GM23248 (cell line): ENCODE measurements at places on chromosomes 3 and 15. TPM values are rescaled to one million over a fixed set of nuclear protein-coding genes. Genes with fewer than 3 reads are reported as not detected.

DNA sequence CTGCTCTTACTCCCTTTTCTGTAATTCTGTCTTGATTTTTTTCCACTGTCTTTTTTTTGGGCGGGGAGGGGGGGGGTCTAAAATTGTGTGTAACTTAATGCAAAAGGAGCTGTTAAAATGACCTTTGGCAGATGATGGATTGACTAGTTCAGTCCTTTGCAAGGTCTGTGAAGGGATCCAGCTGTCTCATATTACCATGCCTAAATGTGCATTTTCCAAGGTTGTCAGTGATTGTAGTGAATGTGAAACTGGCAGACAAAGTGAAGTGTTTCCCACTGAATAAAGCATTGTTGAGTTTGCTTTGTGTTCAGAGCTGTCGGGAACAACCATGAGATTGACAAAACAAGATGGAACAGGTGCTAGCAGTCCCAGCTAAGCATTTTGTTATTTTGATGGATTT, 110.1 kb upstream of the SKOR1 start:
- H3K4me1 ChIP-seq: no peaks in the 10 kb centered on the region
- DNase-seq: no peak
- no peaks in the 10 kb centered on the region for H3K36me3 ChIP-seq
- no peak overlapping the region for H3K4me3 ChIP-seq
- H3K27ac ChIP-seq: no peak overlapping the region

DNA sequence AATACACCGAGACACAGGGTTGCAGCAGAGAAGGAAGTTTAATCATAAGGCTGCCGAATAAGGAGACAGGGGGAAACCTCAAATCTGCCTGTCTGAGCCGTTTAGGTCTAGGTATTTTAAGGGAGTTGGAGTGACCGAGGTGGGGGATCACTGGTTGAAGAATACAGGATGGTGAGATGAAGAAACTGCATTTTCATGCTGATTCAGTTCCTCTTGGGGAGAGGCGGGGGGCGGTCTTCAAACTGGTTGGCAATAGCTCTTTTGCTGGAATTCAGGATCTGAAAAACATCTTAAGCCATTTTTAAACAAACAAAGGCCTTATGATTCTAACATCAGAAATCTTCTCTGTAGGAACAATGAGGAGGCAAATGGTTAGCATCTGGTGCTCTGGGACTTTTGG, 699.5 kb upstream of the CFAP20DC start:
- no peak for DNase-seq
- H3K36me3 ChIP-seq: no peaks in the 10 kb centered on the region
- H3K27me3 ChIP-seq: no peaks in the 10 kb centered on the region
- peaks cover 5% of the 10 kb centered on the region; the same call in 1 of the 2 replicates for H3K4me1 ChIP-seq
- H3K4me3 ChIP-seq: no peak overlapping the region

GRCh38 chr3:113288881-113289280, 77.5 kb downstream of the BOC start:
- no peak overlapping the region for H3K4me3 ChIP-seq
- H3K4me1 ChIP-seq: peaks cover 24% of the 10 kb centered on the region
- H3K27me3 ChIP-seq: no peaks in the 10 kb centered on the region
- H3K27ac ChIP-seq: no peak overlapping the region
- no peak for DNase-seq
- H3K36me3 ChIP-seq: no peaks in the 10 kb centered on the region

DNA sequence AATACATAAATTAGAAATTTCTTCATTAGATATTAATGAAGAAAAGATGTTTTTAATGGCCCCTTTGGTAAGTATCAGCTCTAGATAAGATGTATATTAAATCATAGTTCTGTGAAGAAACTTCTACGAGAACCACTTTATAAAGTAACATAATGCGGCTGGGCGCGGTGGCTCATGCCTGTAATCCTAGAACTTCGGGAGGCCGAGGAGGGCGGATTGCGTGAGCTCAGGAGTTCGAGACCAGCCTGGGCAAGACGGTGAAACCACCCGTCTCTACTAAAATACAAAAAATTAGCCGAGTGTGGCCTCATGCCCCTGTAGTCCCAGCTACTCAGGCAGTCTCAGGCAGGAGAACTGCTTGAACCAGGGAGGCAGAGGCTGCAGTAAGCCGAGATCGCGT, 2.5 kb downstream of the KPNA1 start:
- H3K27ac ChIP-seq: no peak overlapping the region
- H3K27me3 ChIP-seq: no peaks in the 10 kb centered on the region
- no peak for DNase-seq
- no peaks in the 10 kb centered on the region for H3K36me3 ChIP-seq
- H3K4me1 ChIP-seq: peaks cover 9% of the 10 kb centered on the region; the same call in 1 of the 2 replicates

GRCh38 chr3:123075359-123075758, 8.5 kb downstream of the PDIA5 start:
- peaks cover 30% of the 10 kb centered on the region for H3K4me1 ChIP-seq
- peak; percentile 61 for DNase-seq
- no peak overlapping the region for H3K4me3 ChIP-seq
- no peaks in the 10 kb centered on the region for H3K27me3 ChIP-seq

DNA sequence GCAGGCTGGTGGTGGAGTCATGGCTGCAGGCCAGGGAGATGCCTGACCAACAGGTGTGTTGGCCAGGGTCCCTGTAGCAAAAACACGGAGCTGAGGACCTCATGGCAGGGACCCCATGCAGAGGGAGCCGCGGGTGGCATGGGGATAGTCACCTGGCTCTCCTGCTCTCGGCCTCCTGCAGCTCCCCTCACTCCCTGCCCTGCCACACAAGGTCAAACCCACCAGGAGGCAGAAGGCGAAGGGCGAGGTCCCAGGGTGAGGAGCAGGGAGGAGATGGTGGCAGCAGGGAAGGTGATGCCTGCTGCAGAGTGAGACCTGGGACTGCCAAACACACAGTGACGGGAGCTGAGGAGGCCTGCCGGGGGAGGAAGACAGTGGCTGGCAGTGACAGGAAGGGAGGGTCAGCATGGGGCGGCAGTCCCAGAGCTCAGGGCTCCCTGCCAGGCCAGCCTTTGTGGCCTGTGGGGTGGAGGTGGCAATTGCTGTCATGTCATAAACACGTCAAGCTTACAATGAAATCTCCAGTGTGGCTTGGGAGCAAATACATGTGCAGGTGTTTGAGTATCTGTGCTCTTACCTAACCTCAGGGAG, 144.3 kb downstream of the TJP1 start:
- no peaks in the 10 kb centered on the region for H3K36me3 ChIP-seq
- H3K27ac ChIP-seq: no peak overlapping the region
- no peak overlapping the region for H3K4me3 ChIP-seq
- peaks cover 9% of the 10 kb centered on the region; the same call in 1 of the 2 replicates for H3K4me1 ChIP-seq
- H3K27me3 ChIP-seq: no peaks in the 10 kb centered on the region

DNA sequence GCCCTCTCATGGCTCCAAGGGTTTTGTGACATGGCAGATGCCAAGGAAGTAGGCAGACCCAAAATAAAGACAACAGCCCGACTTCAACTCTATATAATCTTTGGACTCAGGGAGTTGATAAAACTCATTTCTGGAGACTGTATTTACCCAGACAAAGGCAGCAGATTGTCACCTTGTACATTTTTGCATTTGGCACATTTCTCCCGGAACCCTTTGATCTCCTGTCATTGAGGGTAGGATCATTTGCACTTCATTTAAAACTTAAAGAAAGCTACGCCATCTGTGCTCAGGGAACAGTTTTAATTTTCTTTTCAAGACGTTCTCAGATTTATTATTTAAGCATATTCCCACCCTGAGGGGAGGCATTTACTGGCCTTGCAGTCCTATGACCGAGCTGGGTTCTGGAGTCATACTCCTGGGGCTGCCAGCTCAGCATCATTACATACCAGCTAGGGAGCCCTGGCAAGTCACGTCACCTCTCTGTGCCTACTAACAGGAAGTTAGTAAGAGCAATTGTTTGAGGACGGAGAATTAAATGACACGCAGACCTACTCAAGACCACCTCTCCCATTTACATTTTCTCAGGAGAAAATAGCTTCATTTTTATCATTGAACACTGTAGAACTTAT, 5.9 kb downstream of the CDCP1 start:
- peak; percentile 93 for DNase-seq
- no peaks in the 10 kb centered on the region for H3K36me3 ChIP-seq
- H3K27ac ChIP-seq: peak overlapping the region; percentile 89
- no peaks in the 10 kb centered on the region for H3K27me3 ChIP-seq
- peaks cover 56% of the 10 kb centered on the region for H3K4me1 ChIP-seq
- H3K4me3 ChIP-seq: no peak overlapping the region

GRCh38 chr3:25863416-25863959, 73.6 kb downstream of the OXSM start:
- H3K27ac ChIP-seq: no peak overlapping the region
- no peak overlapping the region for H3K4me3 ChIP-seq

DNA sequence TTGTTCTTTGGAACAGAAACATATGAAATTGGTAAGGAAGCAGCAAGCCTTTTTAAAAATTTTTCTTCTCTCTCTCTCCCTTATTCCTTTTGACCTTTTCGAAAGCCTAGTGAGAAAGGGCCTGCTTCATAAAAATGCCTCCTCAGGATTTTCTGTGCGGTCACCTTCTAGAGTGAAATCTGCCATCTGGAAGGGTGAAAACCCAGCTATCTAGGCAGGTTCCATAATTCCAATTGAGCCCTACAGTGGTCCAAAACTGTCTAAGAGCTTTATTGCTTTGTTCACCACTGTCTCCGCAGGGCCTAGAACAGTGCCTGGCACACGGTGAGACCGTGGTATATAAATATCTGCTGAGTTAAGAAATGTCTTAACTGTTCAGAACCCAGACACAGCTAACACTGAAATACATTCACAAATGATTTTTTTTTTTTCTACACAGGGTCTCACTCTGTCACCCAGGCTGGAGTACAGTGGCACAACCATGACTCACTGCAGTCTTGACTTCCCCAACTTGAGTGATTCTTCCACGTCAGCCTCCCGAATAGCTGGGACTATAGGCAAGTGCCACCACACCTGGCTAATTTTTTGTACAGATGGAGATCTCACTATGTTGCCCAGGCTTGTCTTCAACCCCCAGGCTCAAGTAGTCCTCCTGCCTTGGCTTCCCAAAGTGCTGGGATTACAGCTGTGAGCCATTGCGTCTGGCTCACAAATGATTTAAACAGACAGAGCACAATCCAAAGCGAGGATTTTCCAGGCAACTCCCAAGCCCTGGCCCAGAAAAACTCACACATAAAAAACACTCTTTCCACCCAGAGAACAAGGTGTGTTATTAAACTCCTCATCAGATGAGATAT, 64.4 kb downstream of the FRMD4B start:
- H3K27ac ChIP-seq: no peak overlapping the region
- H3K36me3 ChIP-seq: no peaks in the 10 kb centered on the region
- H3K4me1 ChIP-seq: no peaks in the 10 kb centered on the region
- no peak overlapping the region for H3K4me3 ChIP-seq

- no peaks in the 10 kb centered on the region for H3K36me3 ChIP-seq
- no peak for DNase-seq
- no peak overlapping the region for H3K4me3 ChIP-seq
- no peak overlapping the region for H3K27ac ChIP-seq
- H3K27me3 ChIP-seq: no peaks in the 10 kb centered on the region
Measured at GRCh38 chr3:166190360-166190759, 353.1 kb upstream of the BCHE start.

GRCh38 chr3:12741209-12741608, 17.9 kb downstream of the TMEM40 start:
- H3K4me1 ChIP-seq: no peaks in the 10 kb centered on the region
- no peak overlapping the region for H3K4me3 ChIP-seq
- no peak for DNase-seq
- H3K36me3 ChIP-seq: no peaks in the 10 kb centered on the region
- H3K27me3 ChIP-seq: peaks cover 7% of the 10 kb centered on the region; the same call in 1 of the 2 replicates

GRCh38 chr3:20405744-20406143, 219.7 kb upstream of the SGO1 start:
- no peaks in the 10 kb centered on the region for H3K27me3 ChIP-seq
- H3K36me3 ChIP-seq: no peaks in the 10 kb centered on the region
- DNase-seq: peak; percentile 78
- peaks cover 6% of the 10 kb centered on the region; the same call in 1 of the 2 replicates for H3K4me1 ChIP-seq
- H3K27ac ChIP-seq: no peak overlapping the region

GRCh38 chr15:62190274-62190673, 25.2 kb upstream of the C2CD4B start:
- no peak for DNase-seq
- no peak overlapping the region for H3K4me3 ChIP-seq
- no peaks in the 10 kb centered on the region for H3K36me3 ChIP-seq
- peaks cover 39% of the 10 kb centered on the region for H3K27me3 ChIP-seq

DNA sequence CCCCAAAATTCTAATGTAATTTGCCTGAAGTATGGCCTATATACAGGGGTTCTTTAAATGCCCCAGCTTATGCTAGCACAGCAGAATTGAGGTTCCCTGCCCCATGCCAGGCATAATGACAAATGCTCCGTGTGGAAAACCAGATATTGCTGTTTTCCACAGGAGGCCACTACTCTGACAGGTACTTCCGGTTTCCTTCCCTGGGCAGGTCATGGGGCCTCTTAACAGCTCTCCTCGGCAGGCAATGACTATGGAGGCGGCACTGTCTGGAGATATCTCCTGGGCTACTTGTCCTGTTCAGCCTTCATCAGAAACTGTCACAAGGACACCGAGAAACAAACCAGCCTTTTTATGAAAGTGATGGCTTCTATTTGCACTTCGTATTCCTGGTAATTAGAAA, 54.8 kb downstream of the SLC7A14 start:
- DNase-seq: no peak
- no peaks in the 10 kb centered on the region for H3K27me3 ChIP-seq

Gene DNASE1L3
- total RNA-seq: not detected in 2 replicates

Gene CAPN7
- total RNA-seq: 28.3 and 38.3 TPM in 2 replicates

Gene CFAP100
- not detected in 2 replicates for total RNA-seq

Gene CADPS
- total RNA-seq: 4.1 and 11.4 TPM in 2 replicates

Gene ELL3
- 5.2 and 6.4 TPM in 2 replicates for total RNA-seq

Gene C15orf40
- 15.8 and 21.8 TPM in 2 replicates for total RNA-seq

Gene OCA2
- total RNA-seq: not detected in 2 replicates

Gene LPP
- 42.8 and 47.8 TPM in 2 replicates for total RNA-seq

Gene SSUH2
- 0.13 and 0.76 TPM in 2 replicates for total RNA-seq

Gene LTF
- not detected in 2 replicates for total RNA-seq

Gene CDC25A
- total RNA-seq: 4.3 and 4.6 TPM in 2 replicates
